ENCODE measurements at places on chromosomes 11 and 22.

- DNase-seq, result no peak
These were observed 33.1 kb upstream of the POLD3 start for GRCh38 chr11:74559110-74559933.

DNA sequence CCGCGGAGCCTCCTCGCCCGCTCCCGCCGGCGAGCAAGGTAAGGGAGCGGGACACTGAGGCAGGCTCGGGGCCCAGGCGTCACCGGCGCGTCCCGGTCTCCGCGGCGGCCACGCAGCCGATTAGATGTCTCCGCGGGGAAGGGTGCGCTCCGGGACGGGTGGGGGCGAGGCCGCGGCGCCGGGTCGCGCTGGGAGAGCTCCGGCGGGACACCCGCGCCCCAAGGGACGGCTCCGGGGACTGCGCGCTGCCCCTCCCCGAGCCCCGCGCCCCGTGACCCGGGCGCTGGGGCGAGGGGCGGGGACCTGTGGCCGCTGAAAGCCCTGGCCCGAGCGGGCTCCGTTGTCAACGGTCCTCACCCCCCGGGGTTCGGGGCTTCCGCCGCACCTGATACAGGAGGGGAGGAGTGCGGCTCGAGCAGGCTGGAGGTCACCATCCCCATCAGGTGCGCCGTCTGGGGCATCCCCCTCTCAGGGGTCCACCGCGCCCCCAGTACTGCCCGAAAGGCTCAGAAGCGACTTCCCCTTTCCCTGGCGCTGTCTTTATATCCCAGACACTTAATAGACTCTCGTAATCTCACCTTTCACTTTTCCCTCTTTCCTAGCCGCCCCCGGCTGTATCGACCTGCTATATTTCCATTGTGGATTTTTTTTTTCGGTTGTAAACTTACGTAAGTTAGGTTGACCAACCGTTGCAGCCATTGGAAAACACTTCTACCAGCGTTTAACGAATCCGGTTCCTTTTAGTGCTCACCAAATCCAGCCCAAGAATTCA lies 573 bp downstream of the PPFIA1 start:
- no peak for DNase-seq

GRCh38 chr11:130146796-130147195 lies 12.8 kb upstream of the ST14 start:
- DNase-seq, result no peak

- DNase-seq, result no peak
These were observed 220.1 kb downstream of the BLID start for GRCh38 chr11:121895919-121896318.

GRCh38 chr22:38338772-38339379 lies 21.6 kb upstream of the CSNK1E start:
- DNase-seq, result no peak
